ENCODE measurements at places on chromosomes 2 and 18. TPM values are rescaled to one million over a fixed set of nuclear protein-coding genes. Genes with fewer than 3 reads are reported as not detected.
A peak's percentile ranks its signal among the peaks of the same experiment; 100 is the strongest.

Gene TUBB8B
- total RNA-seq = not detected

Gene DYNAP
- total RNA-seq = not detected

Gene PLB1
- 2.0 TPM for total RNA-seq

Gene KANSL3
- 35.3 TPM for total RNA-seq

Gene PSD4
- 2.3 TPM for total RNA-seq

Gene GKN1
- total RNA-seq = not detected

Gene TAF1B
- 8.4 TPM for total RNA-seq

GRCh38 chr2:40545645-40546044, 93.8 kb upstream of the SLC8A1 start:
- no peak for DNase-seq

DNA sequence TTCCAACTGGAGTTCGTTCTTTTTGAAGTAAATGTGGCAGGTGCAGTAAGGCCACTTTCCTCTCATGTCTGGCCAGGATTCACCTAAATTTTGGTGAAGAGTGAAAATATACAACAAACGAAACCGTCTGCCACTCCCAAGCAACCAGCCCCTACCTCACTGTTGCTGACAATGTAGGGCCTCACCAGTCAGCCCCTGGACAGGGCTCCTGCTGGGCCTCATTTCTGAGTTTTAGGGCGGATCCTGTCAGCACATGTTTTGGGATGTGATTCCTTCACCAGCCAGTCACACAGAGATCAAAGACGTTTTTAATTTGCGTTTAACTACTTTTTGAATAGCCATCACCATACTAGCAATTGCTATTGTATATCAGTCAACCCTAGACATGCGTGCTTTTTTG, 185.0 kb downstream of the WDR7 start:
- no peak for DNase-seq

DNA sequence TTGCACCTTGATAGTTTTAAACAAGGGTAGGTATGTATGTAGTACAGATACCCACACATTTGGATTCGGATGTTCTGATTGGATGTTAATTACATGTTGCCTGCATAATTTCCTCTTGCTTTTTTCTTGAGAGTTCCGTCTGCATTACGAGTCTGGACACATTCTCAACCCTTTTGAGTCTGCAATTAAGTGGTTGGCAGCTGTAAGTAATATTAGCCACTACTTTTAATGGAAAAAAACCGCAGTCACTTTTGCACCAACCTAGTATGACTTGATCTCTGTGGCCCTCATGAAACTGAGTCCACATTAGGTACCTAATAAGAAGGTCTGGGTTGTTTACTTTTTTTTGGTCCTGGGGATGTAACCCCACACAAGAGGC, 217.3 kb downstream of the VAPA start:
- no peak for DNase-seq

DNA sequence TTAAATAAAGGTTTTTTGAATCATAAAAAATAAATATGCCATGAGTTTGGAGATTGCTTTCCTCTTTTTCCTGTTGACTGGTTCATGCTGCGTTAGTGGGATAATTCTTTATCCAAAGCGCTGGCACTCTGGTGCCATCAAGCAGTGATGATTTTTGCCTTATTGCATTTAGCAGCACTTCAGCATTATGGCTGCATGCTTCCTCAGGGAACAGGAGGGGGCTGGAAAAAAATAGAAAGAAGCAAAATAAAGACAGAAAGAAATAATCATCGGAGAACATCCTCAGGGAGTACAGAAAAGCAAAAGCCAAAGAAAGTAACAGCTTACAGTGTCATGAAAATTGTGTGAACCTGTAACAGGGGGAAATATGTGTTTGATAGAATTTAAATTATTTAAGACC, 1408.2 kb upstream of the PIK3C3 start:
- no peak for DNase-seq

DNA sequence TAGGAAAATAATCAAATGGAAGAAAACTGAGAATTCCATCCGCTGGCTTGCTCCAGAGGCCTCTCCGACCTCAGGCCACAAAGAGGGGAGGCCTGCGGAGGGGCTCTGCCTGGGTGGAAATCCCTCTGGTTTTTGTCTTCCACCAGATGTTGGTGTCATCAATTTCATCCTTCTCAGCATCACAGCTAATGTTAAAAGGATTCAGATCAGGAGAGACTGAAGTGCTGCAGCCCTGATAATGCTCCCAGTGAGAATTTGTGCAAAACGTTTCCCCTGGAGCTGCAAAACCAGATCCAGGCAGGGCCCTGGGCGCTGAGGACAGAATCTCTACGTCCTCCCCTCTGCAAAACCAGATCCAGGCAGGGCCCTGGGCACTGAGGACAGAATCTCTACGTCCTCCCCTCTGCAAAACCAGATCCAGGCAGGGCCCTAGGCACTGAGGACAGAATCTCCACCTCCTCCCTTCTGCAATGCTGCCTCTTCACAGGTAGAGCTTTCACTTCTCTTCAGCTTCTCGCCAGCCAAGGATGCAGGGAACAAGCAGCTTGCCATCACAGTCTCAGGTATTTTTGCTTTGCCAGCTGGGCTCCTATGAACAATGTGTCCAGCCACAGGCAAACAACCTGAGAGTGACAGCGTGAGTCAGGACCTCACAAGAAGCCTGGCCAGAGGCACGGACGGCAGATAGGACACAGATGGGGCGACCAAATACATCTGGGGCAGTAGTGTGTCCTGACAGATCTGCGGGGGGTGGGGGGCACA, 81.2 kb downstream of the TMEM18 start:
- DNase-seq = no peak

- no peak for DNase-seq
These were observed 30.6 kb downstream of the SPATS2L start for GRCh38 chr2:200336980-200337615.

- no peak for DNase-seq
These were observed 154.2 kb downstream of the ATAD2B start for GRCh38 chr2:23772684-23773083.

DNA sequence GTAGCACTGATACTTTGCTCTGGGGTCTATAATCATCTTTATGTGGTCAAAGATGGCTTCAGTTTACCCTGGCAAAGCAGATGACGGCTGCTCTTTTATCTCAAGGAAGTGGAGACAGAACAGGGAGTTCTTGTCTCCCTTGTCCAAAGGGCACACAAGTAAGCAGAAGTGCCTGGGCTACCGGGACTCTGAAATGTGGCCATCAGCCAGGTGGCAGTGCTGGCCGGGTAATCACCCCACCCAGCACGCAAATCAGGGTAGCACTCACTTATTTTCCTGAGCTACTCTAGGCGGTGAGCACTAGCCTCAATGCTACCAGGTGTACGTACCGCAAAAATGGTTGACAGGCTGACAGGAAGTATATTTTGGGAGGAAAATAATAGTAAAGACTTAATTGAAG, 119.7 kb upstream of the ETAA1 start:
- DNase-seq = no peak

- DNase-seq = no peak
These were observed 68.6 kb downstream of the EXOC6B start for GRCh38 chr2:72757177-72757775.

GRCh38 chr2:64447317-64448040, 6.5 kb upstream of the LGALSL start:
- no peak for DNase-seq

- DNase-seq = no peak
These were observed 223.2 kb downstream of the TDRD15 start for GRCh38 chr2:21346984-21347383.

DNA sequence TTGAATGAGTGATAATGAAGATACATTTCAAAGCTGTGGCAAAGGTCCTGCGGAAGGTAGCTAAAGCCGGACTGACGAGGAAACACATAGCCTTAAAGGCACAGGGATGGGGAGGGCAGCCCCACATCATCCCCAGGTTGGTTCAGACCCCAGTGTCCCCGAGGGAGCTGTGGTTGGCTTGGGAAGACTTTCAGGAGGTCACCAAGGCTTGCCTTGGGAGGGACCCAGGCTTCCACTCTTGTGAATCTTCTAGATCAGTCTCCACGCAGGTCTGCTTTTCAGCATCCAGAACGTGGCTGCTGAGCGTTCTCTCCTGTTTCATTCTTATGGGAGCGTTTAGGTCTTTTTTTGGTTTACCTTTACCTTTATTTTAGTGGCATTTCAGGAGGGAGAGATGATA, 16.8 kb downstream of the KIF1A start:
- DNase-seq = no peak

DNA sequence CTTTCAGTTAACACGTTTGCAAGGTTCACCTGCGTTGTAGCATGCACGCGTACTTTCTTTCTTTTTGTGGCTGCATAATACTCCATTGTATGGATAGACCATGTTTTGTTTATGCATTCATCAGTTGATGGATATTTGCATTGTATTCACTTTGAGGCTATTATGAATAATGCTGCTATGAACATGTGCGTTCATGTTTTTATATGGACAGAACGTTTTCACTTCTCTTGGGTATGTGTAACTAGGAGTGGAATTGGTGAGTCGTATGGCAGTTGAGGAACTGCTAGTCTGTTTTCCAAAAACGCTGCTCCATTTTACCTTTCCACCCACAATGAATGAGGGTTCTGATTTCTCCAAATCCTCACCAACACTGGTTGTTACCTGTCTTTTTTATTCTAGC, 244.3 kb downstream of the GLI2 start:
- no peak for DNase-seq

GRCh38 chr2:240165034-240165433, 24.6 kb upstream of the OTOS start:
- peak; percentile 61 for DNase-seq

- no peak for DNase-seq
These were observed 14.0 kb upstream of the DCC start for GRCh38 chr18:52325997-52326396.

DNA sequence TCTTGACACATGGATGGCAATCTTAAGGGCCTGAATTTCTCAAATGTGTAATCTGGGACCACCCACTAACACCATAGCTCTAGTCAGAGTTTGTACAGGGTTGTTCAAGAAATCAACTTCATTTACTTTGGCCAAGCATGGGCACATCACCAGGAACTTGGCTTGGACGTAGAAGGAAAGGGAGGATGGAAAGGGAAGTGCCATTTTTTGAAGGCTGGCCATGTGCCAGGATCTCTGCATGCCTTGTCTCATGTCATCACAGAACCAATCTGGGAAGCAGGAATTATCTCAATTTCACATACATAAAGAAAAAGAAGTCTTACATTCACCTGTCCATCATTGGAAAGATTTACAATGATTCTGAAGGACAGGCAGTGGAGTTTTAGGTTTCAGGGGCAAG, 128.1 kb downstream of the ANTXR1 start:
- DNase-seq = no peak

- DNase-seq = peak; percentile 91
These were observed 49.8 kb upstream of the LGALSL start for GRCh38 chr2:64404002-64404731.

DNA sequence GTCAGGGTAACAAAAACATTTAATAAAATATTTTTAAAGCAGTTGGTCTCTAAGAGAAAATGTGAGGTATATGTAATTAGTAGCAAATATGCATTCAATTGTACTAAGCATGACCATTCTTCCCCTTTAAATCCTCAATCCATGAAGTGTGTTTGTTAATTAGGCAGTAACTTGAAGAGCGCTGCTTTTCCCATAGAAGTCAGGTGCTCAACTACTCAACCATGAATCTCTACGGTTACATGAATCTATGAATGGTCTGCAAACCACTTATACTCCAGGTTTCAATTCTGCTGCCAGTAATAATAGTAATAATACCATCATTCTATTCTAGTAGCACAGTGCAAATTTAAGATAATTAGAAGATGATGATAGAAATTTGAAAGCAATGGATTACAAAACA, 55.8 kb downstream of the SLC8A1 start:
- no peak for DNase-seq

DNA sequence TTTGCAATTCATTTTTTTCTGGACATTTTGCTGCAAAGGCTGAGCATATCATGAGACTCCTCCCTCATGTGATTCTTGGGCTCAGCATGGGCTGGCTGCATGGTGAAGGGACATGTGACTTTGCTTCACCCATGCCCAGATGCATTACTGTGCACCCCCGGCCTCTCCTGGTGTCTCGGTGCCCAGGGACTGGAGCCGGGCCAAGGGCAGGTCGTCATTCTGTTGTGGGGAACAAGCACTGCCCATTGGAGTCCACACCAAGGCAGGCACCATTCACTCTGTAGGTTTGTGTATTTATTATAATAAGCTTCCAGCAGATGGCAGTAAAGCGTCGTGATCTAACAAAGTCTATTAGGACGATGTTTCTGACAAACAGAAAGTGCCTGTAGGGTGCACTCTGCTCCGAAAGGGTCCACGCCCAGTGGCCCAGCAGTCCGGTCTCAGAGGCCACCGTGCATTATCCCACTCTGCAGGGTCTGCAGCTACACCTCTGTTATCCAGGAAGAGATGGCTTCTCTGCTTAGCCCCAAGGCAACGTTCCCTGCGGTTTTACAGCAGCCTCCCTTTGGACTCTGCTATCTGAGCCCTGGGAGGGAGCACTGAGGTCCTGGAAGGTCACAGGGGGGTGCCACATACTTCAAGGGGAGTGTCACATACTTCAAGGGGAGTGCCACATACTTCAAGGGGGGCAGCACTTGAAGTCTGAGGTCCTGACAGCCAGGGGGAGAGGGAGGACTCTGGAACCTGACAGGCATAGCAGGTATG, 219.6 kb downstream of the TSN start:
- no peak for DNase-seq
